B cell (primary cell): ENCODE measurements at places on chromosomes 6 and 20.

GRCh38 chr20:61982191-61982950, 83.3 kb downstream of the TAF4 start:
- no peak for DNase-seq

GRCh38 chr6:39189915-39190544, 39.2 kb downstream of the KCNK5 start:
- DNase-seq, result no peak

DNA sequence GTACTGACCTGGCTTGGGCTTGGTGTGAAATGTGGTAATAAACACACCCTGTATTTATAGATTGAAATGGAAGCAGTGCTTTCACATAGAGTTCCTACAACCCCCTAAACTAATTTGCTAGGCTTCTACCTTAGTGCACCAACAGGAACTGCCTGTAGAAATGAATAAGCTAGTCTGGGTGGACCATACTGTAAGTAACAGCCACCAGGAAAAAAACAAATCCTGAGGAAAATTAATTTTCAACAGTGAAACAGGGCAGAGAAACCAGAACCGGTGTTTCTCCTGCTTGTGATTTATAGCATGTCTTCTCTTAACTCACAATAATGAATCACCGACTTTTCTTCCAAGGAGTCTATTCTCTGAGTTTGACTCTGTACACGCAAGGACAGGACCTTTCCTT, 184.8 kb upstream of the HDAC2 start:
- DNase-seq, result no peak

DNA sequence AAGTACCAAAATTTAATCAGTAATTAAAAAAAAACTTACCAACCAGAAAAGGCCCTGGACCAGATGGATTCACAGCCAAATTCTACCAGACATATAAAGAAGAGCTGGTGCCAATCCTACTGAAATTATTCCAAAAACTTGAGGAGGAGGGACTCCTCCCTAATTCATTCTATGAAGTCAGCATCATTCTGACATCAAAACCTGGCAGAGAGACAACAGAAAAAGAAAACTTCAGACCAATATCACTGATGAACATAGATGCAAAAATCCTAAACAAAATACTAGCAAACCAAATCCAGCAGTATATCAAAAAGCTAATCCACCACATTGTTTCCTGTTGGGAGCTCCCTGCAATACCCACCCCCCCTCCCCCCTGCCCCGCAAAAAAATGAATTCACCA, at the start of gene WFDC11:
Gene WFDC11 (minus strand): TSS at position 101 of the 400 bp plus-strand sequence. CDS start 19,639 bp downstream, outside the sequence.
- no peak for DNase-seq

DNA sequence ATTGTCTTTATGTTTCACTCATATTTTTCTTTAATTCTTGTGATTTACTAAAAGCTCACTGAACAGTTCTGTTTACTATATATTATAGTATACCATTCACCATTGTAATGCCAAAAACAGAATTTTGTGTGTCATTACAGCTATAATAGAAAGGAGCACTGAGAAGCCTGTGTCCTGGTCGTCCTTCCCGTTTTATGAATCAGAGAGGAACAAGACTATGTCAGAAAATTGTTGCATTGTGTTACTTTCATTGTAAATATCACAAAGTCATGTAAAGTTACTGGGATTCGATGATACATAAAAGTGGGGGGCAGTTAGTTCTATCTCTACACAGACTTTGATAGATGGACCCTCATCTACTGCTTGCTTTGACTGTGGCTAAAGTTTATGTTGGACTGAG, 145.1 kb downstream of the QKI start:
- no peak for DNase-seq

DNA sequence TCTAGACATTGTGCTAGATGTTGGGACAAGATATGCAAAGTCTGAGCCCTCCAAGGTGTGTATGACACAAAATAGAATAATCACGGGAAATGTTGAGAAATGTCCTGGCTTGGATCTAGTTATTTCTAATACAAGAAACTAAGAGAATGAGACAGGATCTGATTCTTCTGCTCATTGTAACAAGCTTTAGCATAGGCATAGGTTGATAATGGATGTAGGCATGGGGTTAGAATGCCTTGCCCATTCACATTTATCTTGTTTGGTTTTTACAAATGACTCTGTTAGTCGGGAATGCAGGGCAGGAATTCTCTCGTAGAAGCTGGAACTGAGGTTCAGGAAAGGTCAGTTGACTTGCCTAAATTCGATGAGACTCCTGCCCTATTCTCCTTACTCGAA, 1.5 kb upstream of the SLC26A8 start:
- DNase-seq, result no peak

DNA sequence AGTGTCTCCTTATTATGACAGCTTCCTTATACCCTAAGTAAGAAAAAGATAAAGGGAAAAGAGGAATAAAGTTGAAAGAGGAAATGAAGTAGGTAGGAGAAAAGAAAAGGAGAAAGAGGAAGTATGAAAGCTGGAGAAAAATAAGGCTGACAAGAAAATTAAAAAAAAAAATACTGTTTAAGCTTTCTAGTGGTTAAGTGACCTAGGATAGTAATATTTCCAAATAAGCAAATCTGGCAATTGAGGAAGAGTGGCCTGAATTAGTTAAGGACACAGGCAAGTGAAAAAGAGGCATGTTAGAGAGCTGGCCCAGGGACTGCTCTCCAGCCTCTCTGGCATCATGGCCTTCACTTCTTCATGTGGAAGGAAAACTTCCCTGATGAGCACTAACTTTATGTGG, 76.5 kb upstream of the ADGRF1 start:
- DNase-seq, result no peak

GRCh38 chr20:61260905-61261304, 8.8 kb downstream of the CDH4 start:
- DNase-seq, result no peak

DNA sequence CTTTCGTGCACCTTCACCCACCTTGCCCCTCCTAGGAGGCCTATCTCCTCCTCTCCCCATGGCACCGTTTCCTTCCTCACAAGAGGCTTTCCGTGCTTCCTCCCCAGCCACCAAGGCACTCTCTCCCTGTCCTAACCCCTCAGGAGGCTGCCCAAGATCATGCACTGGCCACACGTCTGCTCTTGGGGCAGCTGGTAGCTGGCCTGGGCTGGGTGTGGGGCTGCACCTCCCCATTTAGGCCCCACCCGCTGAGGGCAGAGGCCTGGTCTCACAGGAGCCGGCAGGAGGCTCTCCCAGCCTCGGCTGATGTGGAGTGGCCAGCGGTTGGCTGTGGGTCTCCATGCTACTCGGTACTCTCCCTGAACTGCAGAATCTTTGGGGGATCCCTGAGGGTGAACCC, 13.6 kb downstream of the NOL4L start:
- DNase-seq, result no peak

GRCh38 chr6:108945681-108946159, 97.5 kb downstream of the ARMC2 start:
- no peak for DNase-seq

GRCh38 chr20:53829724-53830521, 236.3 kb upstream of the ZNF217 start:
- DNase-seq, result peak; percentile 72

DNA sequence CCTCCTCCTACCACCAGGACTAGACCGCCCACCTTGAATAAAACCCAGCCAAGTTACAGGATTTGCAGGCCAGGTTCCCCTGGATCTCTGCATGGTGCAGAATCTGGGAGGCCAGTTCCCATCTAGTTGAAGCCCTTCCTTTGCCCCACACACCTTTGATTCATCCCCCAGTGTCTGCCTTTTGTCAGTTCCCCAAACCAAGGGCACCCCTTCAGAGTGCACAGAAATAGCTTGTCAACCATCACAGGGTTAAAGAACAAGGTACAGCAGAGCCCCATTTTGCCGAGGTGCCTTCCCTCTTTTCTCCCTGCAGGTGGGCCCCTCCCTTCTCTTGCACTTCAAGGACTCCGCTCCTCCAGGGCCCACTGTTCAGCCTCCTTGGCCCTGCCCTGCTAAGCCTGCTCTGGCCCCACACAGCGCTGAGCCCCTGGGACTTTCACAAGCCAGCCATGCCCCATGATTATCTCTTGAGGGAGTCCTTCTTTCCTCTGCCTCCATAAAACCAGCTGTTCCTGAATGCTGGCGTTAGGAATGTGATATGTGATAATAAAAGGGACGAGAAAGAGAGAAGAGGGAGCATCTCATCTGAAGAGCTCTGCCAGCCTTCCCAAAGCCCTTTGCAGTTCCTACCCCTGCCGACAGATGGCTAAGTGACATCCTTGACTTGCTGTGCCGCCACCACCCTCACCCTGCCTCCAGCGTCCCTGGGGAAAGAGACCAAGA, 280.3 kb downstream of the CDC5L start:
- DNase-seq, result peak; percentile 16

DNA sequence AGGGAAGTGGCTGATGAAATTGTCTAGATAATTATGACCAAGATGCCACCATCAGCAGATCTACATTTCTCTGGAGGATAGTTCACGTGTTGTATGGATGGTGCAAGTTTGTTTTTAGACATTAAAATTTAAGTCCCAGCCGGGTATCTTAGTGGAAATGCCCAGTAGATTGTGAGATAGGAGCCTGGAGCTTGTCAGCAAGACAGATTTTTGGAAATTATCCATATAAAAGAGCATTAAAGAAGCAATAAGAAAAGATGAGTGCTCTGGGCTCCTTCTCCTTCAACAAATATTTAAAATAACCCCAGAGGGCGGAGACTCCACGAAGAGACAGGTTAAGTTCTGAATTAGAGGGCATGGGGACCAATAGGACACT, 47.6 kb upstream of the SMLR1 start:
- DNase-seq, result no peak
